ENCODE measurements at places on chromosomes 1 and 21.

DNA sequence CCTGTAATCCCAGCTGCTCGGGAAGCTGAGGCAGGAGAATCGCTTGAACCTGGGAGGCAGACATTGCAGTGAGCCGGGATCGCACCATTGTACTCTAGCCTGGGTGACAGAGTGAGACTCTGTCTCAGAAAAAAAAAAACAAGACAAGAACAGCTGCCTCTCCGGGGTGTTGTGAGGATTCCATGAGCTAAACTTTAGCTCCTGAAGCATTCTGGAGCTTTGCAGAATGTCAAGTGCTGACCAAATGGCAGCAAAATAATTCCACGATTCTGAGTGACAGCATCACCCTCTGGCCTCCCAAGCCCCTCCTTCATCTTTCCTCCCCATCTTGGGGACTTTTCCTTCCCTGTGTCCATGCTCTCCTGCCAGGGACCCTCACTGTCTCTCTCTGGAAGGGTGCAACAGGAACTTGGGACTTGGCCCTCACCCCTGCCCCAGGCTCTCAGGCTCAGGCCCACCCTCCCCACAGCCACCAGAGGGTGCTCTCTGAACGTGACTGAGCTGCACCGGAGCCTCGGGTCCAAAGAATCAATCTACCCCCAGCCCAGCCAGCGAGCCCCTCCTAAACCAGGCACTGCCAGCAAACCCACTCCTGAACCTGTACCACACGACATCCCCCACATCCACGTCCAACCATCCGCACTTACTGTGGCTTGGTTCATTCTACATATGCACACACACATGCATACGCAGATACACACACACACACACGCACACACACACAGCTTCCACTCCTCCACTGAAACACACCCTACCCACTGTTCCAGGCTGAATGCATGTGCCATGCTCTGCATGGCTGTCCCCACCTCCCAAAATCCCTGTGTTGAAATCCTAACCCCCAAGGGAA is 45.7 kb downstream of the ACOT7 start:
- DNase-seq = peak; percentile 39

GRCh38 chr1:236168716-236169429 is 26.5 kb downstream of the GPR137B start:
- DNase-seq = no peak

GRCh38 chr1:219324629-219325367 is 151.1 kb downstream of the LYPLAL1 start:
- DNase-seq = no peak

- no peak for DNase-seq
Measured at GRCh38 chr1:223037845-223038244, 105.2 kb downstream of the TLR5 start.

DNA sequence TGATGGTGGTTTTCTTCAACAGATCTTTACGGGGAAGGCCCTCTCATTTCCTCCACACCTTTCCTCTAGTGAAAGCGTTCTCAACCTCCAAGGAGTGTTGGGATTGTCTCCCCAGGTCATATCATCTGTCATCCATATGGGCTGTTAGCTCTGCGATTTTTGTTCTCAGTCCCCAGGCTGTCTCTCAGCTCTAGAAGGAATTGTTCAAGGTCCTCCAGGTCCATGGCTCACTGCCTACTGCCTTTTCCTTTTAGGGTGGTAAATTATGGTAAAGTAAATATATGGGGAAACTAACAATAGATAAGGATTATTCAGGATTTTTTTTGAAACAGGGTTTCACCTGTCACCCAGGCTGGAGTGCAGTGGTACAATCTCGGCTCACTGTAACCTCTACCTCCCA is 37.6 kb downstream of the ELF3 start:
- no peak for DNase-seq

DNA sequence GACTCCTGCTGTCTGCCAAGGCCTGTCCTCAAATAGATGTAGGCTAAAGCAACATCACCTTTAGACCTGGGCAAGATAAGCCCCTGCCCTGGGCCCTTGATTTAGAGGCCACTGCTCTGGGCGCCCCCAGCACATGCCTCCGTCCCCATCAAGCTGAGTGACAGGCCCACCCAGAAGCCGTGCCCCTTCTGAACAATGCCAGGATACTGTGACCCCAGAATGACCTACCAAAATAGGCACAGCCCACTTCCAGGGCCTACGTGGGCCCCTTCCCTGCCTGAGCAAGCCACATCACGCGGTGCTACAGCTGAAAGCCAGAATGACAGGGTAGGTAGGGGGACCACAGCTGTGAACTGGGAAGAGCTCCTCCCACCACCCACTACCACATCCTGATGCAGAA is 24.7 kb upstream of the BECN2 start:
- no peak for DNase-seq

DNA sequence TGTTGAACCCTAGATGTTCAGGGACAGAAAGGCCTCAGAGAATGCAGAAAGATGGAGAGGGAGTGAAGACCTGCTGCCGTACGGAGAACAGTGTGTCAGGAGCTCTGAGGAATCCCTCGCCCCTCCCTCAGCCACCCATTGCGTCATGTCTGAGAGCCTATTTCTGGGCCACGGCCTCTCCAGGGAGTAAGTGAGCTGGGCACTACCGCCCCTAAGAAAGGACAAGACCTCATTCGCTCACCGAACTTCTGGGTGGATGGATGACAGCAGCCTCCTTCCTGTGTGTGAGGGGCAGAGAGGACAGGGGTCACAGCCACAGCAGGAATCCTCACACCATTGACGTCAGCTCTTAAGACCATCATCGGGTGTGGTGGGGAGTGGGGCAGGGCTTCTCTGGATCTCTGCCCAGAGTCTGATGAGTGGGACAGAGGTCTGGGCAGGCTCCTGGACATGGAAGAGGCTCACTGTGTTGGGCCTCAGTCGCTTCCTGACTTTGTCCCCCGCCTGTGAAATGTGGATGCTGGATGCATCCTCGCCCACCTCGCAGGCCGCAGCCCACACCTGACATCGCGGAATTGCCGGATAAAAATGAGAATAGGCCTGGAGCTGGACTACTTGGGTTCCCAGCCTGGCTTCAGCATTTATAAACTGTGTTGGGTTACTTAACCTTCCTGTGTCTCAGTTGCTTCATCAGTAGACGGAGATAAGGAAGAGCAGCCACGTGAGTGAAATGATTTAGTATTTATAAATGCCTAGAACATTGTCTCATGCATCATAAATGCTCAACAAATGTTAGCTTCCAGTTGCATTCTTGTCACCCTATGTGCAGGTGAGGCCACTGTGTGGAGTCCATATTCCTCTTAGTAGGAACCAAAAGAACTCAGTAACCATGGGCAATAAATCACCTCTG is 238.6 kb downstream of the TRABD2B start:
- DNase-seq = no peak

DNA sequence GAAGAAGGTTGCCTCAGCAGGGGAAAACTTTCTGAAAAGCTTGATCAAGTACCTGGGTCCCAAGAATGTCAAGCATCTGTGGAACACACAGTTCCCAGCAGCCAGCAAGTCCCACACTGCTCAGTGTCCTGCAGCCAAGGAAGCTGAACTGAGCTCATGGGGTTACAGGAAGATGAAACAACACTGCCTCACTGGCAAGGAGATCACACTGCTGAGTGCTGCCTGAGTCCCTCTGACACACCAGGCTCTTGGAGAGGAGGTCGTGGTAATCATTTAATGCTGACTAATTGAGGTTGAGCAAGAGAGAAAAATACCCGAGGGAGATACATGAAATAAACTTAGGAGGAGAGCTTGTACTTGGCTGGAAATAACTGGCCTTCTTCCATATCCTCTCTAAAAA is 75.2 kb downstream of the MPZL1 start:
- DNase-seq = no peak

GRCh38 chr1:161985301-161985822 is 38.3 kb downstream of the OLFML2B start:
- no peak for DNase-seq
